Right lung (tissue), 10 donors: ENCODE measurements at places on chromosomes 13 and 19.

- no peak for DNase-seq
Observed at GRCh38 chr13:98263841-98264240, 86.8 kb upstream of the RNF113B start.

DNA sequence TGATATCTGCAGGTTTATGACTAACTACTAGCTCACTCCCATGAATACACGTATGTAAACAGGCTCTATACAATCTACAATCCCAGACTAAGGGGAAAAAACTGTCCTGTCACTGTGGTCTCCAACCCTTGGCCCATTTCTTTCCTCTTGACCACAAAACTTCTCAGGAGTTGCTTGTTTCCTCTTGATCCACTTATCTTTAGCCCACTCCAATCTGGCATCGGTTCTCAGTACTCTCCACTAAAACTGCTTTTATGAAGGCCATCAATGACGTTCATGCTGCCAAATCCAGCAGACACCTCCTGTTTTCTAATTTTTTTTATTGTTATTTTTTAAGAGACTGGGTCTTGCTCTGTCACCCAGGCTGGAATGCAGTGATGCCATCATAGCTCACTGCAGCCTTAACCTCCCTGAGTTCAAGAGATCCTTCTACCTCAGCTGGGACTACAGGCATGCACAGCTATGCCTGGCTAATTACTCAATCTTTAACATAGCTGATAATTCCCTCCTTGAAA lies 31.9 kb upstream of the USPL1 start:
- DNase-seq, result no peak

DNA sequence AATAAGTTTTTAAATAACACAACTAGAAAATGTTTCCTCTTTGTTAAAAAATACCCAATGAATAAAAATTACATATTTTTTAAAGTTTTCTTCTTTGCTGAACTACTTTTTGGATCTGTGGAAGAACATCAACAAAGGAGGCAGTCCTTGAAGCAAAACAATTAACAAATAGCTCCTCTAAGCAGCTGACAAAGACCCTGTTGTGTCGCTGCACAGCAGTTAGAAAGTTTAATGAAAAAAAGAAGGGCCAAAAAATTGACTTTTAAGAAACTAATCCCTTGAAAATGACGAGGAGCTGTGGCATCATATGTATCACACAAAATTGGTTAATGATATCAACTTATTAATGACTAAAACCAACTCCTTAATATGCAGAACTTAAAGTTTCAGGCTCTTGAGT lies 72.1 kb downstream of the SLITRK1 start:
- DNase-seq, result no peak

- DNase-seq, result peak; percentile 10
Observed at GRCh38 chr13:95354680-95355487, 53.6 kb upstream of the ABCC4 start.

DNA sequence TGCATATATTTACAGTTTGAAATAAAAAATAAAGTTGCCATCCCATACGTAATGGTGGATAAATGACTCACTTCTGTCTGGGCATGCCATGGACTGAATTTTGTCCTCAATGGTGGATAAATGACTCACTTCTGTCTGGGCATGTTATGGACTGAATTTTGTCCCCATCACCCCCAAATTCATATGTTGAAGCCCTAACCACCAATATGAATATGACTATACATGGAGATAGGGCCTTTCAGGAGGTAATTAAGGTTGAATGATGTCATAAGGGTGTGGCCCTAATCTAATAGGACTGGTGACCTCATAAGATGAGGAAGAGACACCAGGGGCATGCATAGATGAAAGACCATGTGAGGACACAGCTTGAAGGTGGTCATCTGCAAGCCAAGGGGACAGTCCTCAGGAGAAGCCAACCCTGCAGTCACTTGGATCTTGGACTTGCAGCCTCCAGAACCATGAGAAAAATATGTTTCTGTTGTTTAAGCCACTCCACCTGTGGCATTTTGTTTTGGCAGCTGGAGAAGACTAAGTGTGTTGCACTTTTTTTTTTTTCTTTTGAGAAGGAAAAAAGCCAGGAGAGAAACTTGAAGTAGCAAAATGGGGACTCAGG lies 41.8 kb downstream of the RFC3 start:
- no peak for DNase-seq

GRCh38 chr13:110421696-110422385 lies 114.8 kb downstream of the COL4A2 start:
- DNase-seq, result no peak

DNA sequence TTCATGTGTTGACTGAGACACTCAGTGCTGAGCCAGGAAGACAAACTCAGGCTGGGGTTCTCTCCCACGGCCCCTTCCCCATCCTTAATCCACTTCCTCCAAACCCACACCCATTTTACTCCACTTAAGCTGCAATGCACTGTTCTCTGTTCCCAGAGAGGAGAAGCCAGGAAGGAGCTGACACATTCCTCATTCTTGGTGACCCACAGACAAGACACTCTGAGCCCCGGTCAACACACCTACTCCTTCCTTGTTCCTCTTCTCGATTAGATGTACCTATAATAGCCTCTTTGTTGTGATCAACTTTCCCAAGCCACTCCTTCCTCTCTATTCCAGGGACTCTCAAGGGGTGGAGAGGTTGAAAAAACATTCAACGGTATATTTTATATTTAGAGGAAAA lies 47.1 kb downstream of the INSR start:
- DNase-seq, result no peak

GRCh38 chr19:305240-306150 lies 14.3 kb upstream of the PLPP2 start:
- DNase-seq, result no peak

- DNase-seq, result no peak
Observed at GRCh38 chr13:24353736-24354135, 44.4 kb downstream of the C1QTNF9 start.

DNA sequence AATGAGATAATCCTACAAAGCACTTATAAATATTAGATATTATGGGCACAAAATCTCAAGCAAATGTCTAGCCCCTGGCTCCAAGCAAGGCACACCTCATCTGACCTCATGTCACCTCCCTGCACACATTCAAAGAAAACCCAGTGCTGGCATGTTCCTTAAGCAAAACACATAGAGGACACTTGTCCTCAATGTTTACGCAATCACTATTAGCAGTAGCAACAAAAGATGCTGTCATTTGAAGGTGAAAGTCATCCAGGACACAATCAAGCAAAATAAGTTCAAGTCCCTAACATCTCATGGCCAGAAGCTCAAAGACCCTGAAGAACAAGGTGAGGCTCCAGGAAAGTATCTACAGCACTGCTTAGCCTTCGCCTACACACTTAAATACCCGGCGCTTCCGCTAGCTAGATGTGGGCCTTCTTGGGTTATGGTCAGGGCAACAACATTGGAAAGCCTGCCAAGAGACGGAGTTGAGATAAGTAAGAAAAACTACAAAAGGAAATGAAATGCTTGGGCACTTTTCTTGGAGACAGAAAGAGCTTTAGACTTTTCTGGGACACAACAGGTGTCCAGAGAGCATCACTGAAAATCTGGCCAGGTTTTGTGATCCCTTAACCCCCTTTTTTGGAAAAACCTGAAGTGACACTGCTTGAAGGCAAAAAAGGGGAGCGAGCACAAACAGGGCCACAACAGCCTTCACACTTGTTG lies 85.7 kb downstream of the FOXO1 start:
- DNase-seq, result no peak

- no peak for DNase-seq
Observed at GRCh38 chr13:76741624-76742023, 144.6 kb downstream of the KCTD12 start.

DNA sequence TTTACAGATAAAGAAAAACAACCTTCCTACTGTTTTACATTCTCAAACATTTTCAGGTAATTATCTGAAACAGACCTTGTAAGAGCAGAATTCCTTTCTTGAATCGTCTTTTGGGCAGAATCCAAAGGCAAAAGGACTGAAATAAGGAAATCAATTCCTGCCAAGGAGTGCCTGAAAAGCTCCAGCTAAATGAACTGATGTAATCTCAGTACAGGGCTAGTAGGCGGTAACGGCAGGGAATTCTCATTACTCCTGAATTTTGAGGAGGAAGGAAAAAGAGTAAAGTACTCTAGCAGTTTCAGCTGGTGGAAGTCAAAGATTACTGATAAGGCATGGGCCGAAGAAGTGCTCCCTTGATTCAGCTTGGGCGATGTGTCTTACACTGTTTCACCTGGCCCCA lies 168.4 kb downstream of the PCDH9 start:
- no peak for DNase-seq

- DNase-seq, result no peak
Observed at GRCh38 chr19:46733690-46734292, 12.1 kb upstream of the FKRP start.

DNA sequence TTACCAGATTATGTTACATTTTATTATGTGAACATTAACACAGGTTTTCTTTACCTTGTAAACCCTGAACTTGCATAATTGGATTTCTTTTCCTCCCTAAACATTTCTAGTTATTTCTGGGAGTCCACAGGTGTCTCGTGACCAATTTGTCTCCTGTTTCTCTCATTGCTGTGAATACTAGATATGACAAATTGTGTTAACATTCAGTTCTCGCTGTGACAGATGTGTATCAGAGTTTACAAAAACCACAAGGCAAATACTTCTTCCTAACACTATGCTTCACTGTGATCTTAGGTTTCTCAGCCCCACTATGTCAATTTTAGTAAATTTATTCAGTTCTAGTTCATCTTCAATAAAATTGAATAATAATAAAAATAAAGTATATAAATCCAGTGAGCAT lies 1554.9 kb downstream of the EFNB2 start:
- no peak for DNase-seq

GRCh38 chr19:45852983-45853382 lies 10.0 kb downstream of the SYMPK start:
- DNase-seq, result peak; percentile 57

DNA sequence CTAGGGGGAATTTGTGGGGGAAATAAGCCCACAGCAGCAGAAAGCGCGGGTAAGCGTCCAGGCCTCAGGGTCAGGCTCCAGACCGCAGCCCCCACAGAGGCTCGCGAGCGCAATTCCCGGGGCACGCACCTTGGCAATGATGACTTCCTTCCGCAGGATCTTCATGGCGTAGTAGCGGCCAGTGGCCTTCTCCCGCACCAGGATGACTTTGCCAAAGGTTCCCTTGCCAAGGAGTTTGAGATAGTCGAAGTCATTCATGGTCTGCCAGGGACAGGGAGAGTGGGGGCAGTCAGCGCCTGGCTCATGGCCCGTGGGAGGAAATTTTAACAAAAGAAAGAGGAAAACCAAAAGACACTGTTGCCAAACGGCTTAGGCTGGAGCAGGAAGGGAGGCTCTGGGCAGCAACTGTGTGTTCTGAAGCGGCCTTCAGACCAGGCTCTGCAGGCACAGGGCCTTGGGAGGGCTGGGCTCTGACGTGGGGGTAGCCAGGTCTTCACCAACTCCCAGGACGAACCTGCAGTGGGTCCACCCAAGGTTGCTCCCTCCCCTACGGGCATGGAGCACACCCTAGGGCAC lies 15.4 kb upstream of the CCNP start:
- DNase-seq, result peak; percentile 51
